ENCODE measurements at places on chromosomes 5 and 9.

- no peak for DNase-seq
Measured at GRCh38 chr5:164844348-164844747, 1338.9 kb downstream of the MAT2B start.

GRCh38 chr5:80069918-80070318 is 34.8 kb downstream of the THBS4 start:
- DNase-seq = no peak

- no peak for DNase-seq
Measured at GRCh38 chr9:87255431-87256155, 242.1 kb upstream of the DAPK1 start.

- no peak for DNase-seq
Measured at GRCh38 chr5:33257807-33258429, 182.8 kb upstream of the TARS1 start.

- DNase-seq = no peak
Measured at GRCh38 chr5:83750749-83751148, 30.1 kb upstream of the HAPLN1 start.

DNA sequence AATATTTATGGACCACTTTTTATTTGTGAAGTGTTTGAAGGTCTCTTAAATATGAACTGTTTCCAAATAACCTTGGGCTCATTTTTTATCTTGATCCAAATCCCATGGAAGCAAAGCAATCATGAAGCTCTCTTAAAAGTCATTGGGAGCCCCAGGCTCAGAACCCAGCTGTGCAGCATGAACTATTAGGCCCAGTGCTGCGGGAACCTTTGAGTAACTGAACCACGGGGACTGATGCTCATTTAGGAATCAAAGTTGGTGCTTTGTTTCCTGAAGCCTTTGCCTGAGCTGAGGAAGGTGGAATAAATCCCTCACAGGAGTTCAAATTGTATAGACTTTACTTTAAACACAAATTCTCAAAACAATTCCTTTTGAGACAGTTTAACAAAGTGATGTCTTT is 27.8 kb downstream of the MAT2B start:
- DNase-seq = no peak

- DNase-seq = no peak
Measured at GRCh38 chr9:16532272-16532671, 338.2 kb downstream of the BNC2 start.

DNA sequence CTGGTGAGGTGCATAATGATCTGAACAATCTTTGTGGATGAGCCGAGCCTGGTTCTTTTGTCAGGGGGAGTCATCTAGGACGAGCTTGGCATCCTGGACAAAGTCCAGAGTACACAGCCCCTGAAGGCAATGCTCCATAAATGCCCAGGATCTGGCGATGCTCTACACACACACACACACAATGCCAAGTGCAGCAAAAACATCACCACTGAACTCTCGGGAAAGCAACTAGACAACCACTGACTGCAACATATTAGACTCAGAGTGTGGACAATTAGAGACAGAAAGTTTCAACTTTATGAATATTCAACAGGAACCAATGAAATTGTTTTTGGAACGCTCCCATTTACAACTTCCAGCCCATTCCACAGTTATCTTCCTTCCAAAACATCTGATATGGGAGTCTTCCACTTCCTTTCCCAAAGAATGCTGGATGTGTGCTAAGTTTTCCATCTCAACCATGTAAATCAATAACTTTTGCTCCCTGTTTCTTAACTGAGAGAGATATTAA is 227.6 kb upstream of the ANKRD55 start:
- no peak for DNase-seq

- DNase-seq = no peak
Measured at GRCh38 chr9:19298436-19299000, 68.0 kb downstream of the DENND4C start.

GRCh38 chr9:3947588-3947845 is 352.4 kb downstream of the GLIS3 start:
- DNase-seq = no peak

DNA sequence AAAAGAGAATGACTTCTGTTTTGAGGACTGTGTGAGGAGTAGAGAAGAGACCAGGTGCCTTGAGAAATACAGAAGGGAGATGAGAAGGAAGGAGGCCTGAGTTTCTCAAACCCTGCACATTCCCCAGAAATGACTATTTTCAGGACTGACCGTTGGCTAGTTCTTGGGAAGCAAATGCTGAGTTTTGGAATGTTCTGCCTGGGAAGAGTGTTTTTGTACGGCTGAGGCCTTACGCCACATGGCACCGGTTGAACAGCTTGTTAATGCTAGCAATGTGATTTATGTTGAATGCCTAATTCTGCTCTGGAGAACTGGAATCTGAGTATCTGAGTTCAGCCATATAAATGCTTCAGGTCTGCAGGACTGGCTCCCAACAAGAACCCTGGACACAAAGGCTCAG is 152.7 kb upstream of the ADAMTS16 start:
- no peak for DNase-seq

DNA sequence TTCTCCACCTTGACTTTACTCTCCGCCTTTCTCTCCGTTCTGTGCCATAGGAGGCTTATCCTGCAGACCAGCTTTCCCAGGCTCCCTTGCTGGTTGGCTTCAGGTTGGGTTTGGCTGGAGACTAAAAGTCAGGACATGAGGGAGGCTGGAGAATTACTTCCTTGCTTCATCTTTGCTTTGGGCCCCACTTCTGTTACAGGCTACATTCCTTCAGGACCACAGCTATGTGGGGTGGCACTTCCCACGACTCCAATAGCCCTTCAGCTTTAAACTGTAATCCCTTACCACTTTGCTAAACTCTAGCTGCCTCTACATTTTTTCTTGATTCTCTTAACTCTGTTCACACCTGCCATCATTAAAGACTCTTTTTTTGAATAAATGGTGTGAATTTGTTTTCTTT is 186.7 kb upstream of the NR4A3 start:
- no peak for DNase-seq

GRCh38 chr5:51484326-51484725 is 101.1 kb downstream of the ISL1 start:
- DNase-seq = no peak

GRCh38 chr9:122827761-122828093 is 661 bp downstream of the PDCL start:
- no peak for DNase-seq

- DNase-seq = peak; percentile 8
Measured at GRCh38 chr9:4366591-4367330, 66.9 kb upstream of the GLIS3 start.

- no peak for DNase-seq
Measured at GRCh38 chr9:130590305-130590704, 10.9 kb downstream of the FUBP3 start.

GRCh38 chr5:58794875-58795274 is 212.0 kb downstream of the RAB3C start:
- no peak for DNase-seq

DNA sequence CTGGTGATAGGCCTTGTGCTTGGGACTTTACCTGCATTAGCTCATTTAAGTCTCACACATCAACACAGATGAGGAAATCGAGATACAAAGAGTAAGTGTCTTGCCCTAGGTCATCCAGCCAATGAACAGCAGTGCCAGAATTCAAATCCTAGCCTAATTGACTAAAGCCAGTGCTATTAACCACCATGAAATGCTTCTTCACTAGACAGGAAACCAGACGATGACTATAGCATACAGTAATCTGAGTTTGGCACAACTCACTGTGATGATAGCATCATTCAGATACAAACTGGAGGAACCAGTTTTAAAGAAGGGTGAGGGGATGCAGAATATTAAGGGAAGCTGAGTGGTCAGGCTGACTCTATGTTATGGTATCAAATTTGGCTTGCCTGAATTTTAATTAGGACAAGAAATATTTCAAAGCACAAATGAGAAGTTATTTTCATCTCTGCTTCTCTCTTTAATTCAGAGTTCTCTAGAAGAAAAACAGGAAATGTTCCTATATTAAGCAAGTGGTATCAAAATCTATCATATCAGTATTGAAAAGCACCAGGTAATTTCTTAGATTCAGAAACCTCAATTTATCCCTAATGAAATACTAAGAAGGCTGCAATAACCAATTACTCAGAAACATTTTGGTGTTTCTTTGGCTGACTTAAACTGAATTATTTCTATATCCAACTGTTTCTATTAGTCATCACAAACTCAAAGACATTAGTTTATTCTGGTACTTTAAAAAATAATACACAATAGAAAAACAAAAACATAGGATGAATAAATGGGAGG is 147.0 kb upstream of the RASA1 start:
- DNase-seq = no peak

DNA sequence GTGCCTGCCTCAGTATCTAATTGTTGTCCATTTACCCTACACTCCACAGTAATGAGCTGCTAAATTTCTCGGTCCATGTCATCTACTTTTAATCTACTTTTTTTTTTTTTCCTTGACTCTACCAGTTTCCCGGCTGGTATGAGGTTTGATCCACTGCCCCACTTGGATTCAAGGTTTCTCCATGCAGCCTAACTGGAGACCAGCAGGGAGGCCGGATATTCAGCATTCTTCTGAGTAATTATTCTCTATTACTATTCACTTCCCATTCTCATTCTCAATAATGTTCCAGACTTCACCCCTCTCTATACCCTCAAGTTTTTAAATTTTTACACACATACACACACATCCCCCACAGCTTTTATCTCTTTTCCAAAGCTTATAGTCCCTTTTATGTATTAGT is 51.0 kb upstream of the SUSD1 start:
- DNase-seq = no peak

GRCh38 chr5:154714266-154714986 is 40.8 kb upstream of the LARP1 start:
- DNase-seq = no peak

DNA sequence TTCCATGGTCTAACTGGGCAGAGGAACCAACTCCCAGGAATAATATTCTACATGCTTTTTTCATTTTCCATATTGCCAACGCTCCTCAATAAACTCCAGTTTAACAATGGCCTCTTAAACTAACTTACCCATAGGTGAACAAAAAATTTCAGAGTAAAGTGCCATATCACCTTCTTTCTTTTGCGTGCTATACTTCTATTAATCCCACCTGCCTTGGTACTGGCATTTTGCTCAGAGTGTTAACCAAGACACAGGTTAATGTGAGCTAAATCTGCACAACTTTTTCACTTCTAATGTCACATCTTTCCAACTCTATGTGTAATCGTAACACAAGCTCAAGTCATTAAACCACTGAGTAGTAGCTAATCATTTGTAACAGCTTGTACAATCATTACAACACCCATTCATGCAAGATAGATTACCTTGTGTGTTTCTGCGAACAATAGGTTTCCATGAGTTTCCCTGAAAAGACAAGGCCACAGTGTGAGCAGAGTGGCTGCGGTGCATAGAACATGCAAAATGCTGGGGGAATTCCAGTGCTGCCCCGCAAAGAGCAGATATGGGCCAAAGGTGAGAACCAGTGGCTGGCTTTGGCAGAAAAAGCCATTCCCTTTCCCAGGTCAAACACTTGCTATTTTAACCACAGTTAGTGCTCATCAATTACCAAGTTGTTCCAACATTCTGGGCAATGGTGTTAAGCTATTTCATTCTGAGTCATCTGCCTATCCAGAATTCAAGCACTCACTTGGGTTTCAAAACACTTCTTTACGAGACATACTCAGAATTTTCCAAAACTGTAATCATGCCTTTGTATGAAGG is 42.8 kb downstream of the TIMD4 start:
- DNase-seq = no peak

- DNase-seq = no peak
Measured at GRCh38 chr5:31471916-31472315, 60.0 kb downstream of the DROSHA start.

DNA sequence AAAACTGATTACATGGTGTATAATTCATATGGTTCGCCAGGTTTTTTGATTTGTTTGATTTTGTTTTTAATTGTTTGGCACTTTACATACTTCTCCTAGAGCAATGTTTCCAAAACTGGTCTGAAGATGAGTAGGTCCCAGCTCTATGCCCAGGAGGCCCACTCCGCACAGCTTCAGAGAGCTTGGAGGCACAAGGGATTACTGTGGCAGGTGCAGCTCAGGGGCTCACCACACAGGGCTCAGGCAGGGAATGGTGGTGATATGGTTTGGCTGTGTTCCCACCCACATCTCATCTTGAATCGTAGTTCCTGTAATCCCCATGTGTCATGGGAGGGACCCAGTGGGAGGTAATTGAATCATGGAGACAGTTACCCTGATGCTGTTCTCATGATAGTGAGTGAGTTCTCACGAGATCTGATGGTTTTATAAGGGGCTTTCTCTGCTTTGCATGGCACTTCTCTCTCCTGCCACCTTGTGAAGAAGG is 296.6 kb downstream of the MED10 start:
- DNase-seq = no peak

- DNase-seq = no peak
Measured at GRCh38 chr5:114467729-114468128, 105.9 kb downstream of the KCNN2 start.

Measured in CD8-positive, alpha-beta memory T cell (primary cell).